Left lung (tissue), 14 donors: ENCODE measurements at places on chromosomes 4 and X. TPM values are rescaled to one million over a fixed set of nuclear protein-coding genes. Genes with fewer than 3 reads are reported as not detected.

DNA sequence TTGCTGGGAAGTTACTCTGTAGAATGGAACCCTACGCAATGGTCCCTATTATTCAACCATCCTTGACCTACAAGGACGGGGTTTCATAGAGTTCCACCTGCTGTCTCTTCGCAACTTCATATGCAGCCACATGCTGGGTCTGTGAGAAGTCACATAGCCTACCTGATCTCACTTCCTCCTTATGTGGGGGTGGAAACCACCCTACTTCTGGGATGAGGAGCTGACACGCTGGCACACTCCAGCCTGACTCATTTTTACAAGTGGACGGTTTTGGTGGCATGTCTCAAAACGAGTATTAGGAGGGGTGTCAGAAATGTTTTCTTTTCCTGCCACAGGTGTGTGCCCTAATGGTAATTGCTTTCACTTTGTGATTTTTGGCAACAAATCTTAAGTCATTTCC is 36.8 kb upstream of the ARSD start:
- DNase-seq, result no peak

DNA sequence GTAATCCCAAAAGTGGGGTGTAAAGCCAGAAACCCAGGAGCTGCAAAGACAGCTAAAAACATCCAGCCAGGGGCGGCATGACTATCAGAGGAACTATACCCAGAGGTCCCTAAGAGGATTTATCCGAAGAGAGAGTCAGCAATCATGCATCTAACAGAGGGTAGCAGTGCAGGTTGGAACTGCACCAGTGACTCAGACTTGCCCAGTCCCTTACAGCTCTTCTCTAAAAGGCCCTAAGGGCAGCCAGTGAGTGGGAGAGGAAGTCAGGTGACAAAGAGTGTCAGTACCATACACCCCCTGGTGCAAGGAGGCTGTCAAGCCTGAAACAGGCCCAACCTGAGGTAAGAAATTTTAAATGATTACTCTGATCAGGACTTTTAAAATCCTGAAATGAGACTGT is 88.1 kb downstream of the CAMK2D start:
- no peak for DNase-seq

Gene NHS
- polyA plus RNA-seq, result 7.6 TPM

Gene KIT
- polyA plus RNA-seq, result 72.7 TPM

- DNase-seq, result no peak
Observed at GRCh38 chr4:153004081-153004850, 68.1 kb downstream of the FHDC1 start.

Gene CACNA1F
- 0.26 TPM for polyA plus RNA-seq

DNA sequence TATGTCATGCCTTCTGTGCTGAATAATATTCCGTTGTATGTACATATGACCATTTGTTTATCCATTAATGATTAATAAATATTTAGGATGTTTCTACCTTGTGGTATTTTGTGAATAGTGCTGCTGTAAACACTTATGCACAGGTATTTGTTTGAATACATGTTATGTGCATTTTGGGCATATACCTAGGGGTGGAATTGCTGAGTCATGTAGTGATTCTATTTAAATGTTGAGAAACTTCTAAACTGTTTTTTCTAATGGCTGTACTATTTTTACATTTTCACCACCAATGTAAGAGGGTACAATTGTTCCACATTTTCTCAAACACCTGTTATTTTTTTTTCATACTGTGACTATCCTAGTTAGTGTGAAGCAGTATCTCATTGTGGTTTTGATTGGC is 1318.6 kb downstream of the TECRL start:
- no peak for DNase-seq

DNA sequence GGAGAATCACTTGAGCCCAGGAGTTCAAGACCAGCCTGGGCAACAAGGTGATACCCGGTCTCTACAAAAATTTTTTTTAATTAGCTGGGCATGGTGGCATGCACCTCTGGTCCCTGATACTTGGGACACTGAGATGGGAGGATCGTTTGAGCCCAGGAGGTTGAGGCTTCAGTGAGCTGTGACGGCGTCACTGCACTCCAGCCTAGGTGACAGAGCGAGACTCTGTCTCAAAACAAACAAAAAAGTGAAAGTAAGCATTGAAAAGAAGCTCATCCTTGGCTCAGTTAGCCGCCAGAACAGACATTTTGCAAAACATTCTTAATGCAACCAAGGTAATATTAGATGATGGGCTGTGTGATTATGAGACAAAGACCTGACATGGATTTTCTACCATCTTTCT is 223.3 kb upstream of the VCX3A start:
- DNase-seq, result no peak

GRCh38 chrX:47815901-47816845 is 20.5 kb upstream of the ZNF81 start:
- DNase-seq, result no peak
